T-cell (primary cell): ENCODE measurements at places on chromosomes 4 and X.

- DNase-seq = no peak
These were observed 112.2 kb downstream of the ZAR1 start for GRCh38 chr4:48602222-48602621.

DNA sequence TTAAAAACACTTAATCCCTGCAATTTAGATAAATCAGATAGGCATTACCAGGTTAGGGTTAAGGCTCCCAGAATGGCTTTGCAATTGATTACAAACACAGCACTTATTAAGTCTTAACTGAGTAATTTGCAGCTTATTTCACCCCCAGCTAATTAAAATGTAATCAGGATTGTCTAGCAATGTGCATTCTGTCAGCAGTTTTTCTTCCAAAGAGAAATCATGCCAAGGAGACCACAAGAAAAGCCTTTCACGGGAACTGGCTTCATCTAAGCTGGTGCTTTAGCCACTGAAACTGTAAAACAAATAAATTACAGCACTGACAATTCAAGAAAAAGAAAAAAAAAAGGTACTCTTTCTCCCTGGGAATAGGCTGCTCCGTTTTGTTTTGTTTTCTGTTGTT lies 2.1 kb downstream of the ANOS1 start:
- no peak for DNase-seq

DNA sequence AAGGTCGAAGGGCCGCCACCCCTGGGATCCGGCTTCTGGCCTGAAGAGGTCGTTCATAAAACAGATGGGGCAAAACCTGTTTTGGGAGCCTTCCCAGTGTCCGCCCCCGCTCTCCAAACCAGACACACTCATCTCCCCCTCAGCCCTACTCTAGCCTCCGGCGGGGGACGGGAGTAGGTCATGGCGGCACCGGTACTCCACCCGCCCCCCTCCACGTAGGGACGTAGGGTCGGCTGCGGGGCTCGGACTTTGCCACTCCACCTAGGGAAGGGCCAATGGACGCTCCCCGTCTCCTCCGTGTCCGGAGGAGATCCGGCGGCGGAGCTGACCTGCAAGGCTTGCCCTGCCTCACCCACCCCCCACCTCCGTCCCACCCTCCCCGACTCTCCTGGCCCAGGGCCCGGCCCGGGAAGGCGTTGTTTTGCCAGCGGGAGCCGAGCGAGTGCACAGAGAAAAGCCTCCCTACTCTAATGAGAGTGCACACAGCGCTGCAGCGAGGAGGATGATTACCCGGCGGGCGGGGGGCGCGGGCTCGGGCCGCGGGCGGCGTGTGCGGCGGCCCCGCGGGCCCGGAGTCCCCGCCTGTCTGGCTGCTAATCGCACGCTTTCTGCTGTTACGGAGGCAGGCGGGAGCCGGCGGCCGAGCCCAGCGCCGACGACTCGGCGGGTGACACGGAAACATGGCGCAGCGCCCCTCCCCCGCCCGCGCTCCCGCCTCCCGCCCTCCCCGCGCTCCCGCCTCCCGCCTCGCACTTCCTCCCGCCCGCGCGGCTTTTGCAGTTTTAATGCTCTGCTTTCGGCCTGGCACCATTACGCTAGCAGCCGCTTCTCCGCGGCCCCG lies 8.3 kb upstream of the BCOR start:
- DNase-seq = peak; percentile 61

DNA sequence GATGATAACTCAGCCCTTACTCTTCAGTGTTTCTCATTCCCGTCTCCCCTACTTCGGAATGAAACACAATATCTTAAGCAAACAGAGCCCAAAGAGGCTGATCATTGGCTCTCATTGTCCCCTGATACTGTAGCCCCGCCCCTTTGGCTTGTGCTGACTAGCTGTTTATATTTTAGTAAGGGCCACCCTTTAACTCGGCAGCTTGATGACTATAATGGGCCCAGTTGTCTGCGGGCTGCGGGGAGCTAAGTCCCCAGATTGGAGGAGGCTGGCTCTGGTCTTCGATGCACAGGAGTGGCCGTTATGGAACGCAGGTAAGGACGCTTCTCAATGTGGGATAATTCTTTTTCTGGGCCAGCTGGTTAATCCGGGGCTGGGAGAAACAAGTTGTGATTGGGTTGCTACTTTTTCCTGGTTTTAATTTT lies at the start of gene TRIM2:
TRIM2 (plus strand) TSS at position 197 of the 425 bp plus-strand sequence; CDS start at position 285, 88 bp downstream.
- no peak for DNase-seq

DNA sequence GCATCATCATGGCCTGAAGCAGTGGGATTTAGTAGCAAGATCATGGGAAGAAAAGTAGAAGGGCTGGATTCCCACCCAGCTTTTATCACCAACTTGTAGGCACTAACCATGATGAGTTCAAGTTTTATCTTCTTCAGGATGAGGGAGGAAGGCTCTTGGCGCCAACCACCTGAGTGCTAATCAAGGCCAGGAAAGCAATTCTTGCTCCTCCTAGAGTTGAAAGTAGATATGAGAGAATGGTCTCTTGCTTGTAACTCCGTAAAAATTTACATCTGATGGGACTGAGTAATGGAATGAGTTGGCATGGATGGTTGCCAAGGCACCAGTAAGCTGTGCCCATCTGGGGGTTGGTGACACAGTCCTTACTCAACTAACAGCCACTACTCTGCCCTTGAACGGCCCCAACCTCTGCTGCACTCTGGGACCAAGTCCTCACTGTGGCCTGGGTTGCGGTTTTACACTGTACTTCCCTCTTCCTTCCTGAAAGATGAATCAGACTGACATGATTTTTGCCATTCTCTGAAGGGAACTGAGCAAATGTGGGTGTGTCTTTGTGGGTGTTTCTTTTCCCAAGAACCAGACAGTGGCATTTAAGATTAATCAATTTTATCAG lies 39.4 kb upstream of the NDP start:
- peak; percentile 7 for DNase-seq

DNA sequence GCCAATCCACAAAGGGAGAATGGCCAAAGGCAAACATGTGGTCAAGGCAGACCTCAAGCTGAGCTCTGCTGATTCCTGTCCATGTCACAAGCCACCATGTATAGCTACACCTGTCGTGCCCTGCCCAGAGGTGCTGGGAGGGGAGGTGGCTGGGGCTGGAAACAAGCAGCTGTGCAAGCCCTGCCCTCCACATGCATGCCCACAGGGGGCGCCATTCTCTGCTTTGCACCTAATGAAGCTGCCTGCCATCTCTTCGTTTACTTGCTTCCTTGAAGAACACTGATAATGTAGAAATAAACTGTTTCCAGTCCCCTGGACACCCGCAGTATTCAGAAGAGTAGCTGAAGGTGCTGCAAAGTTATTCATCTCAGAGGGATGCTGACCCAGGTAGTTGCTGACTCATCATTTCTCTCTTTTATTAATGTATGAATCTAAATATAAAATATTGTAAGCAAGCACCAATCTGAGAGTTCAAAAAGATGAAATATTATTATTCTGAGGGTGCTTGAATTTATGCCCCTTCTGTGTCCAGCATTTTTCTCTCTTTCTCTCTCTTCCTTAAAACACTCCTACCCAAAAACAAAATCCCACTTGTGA lies 278.6 kb downstream of the ADGRA3 start:
- peak; percentile 35 for DNase-seq

- no peak for DNase-seq
These were observed 4.3 kb downstream of the TMPRSS11D start for GRCh38 chr4:67879486-67879885.

DNA sequence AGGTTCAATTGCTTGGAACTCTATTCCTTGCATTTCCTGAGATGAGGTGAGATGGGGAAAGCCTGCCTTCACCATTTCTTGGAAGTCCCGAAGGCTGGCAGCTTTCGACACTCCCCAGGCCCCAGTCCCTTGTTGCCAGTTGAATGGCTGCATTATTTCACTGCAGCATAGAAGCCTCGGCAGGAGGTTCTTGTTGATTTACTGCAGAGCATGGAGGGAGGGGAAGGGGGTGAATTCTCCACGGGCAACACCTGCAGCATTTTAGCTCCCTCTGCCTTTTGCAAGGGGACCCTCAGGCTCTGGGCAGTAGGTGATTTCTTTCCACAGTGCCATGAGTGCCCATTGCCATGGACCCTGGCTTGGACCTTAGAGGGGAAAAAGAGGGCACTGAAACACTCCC lies 10.7 kb upstream of the BCLAF3 start:
- DNase-seq = no peak
